Activated CD8-positive, alpha-beta memory T cell treated with anti-CD3 and anti-CD28 coated beads, Interleukin-2, amount 10 ng/mL, durations not matched to agents 7 days and 5 days (primary cell): ENCODE measurements at places on chromosomes 5 and 9. TPM values are rescaled to one million over a fixed set of nuclear protein-coding genes. Genes with fewer than 3 reads are reported as not detected.

The PDCD1LG2 gene
- 1.5 TPM for total RNA-seq

DNA sequence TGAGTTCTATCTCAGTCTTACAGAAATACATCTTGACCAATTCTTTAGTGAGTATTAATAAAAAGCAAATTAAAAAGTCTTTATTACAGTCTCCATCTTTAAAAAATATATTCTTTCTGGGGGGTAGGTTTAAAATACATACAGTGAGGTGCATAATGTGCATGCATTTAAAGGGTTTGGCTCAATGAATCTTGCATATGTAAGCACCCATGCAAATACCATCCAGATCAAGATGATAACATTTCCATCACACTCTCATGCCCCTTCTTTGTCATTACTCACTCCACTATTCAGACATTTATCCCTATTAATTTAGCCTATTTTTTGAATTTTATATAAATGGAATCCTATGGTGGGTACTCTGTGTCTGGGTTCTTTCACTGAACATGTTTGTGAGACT, 113.0 kb downstream of the APBA1 start:
- no peak for DNase-seq
- peaks cover 19% of the 10 kb centered on the region for H3K27me3 ChIP-seq
- H3K36me3 ChIP-seq, result no peaks in the 10 kb centered on the region
- no peaks in the 10 kb centered on the region for H3K4me1 ChIP-seq
- H3K4me3 ChIP-seq, result no peak overlapping the region
- no peak overlapping the region for H3K27ac ChIP-seq

GRCh38 chr5:180467028-180467975, 26.9 kb upstream of the CNOT6 start:
- DNase-seq, result no peak
- H3K27ac ChIP-seq, result no peak overlapping the region
- H3K36me3 ChIP-seq, result no peaks in the 10 kb centered on the region
- H3K4me1 ChIP-seq, result no peaks in the 10 kb centered on the region
- H3K4me3 ChIP-seq, result no peak overlapping the region
- H3K27me3 ChIP-seq, result peaks cover 14% of the 10 kb centered on the region

- H3K27ac ChIP-seq, result no peak overlapping the region
- no peaks in the 10 kb centered on the region for H3K4me1 ChIP-seq
- H3K27me3 ChIP-seq, result no peaks in the 10 kb centered on the region
- no peak overlapping the region for H3K4me3 ChIP-seq
- no peak for DNase-seq
These were observed 982.5 kb downstream of the MAT2B start for GRCh38 chr5:164487939-164488338.

The REEP2 gene
- 5.4 TPM for total RNA-seq

DNA sequence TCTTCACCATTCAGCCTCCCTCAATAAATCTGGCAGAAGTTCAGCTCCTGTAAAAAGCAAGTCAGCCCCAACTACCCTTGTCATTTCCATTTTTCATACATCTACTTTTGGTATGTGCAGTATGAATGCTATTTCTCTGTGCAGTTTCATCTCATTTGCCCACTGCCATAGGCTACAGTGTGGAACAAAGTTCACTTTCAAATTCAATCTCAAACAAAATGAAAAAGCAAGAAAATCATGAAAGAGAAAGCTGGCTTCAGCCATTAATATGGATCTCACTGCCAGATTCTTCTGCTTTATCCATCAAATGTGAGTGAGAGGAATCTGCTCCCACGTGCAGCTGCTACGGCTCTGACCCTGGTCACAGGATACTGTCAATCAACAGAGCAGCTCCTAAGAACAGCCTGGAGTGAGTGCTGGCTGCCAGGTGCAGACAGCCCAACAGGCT, 494.2 kb downstream of the ZNF608 start:
- DNase-seq, result no peak
- H3K27me3 ChIP-seq, result no peaks in the 10 kb centered on the region
- H3K36me3 ChIP-seq, result no peaks in the 10 kb centered on the region
- H3K4me1 ChIP-seq, result no peaks in the 10 kb centered on the region

- H3K27ac ChIP-seq, result no peak overlapping the region
- H3K36me3 ChIP-seq, result no peaks in the 10 kb centered on the region
- no peak for DNase-seq
- H3K27me3 ChIP-seq, result peaks cover 9% of the 10 kb centered on the region
These were observed 27.8 kb upstream of the ARAP3 start for GRCh38 chr5:141709699-141710267.

GRCh38 chr9:8168916-8169438, 369.4 kb upstream of the DMAC1 start:
- peaks cover 2% of the 10 kb centered on the region for H3K36me3 ChIP-seq
- DNase-seq, result no peak
- H3K27ac ChIP-seq, result no peak overlapping the region
- H3K4me3 ChIP-seq, result no peak overlapping the region
- H3K4me1 ChIP-seq, result no peaks in the 10 kb centered on the region
- peaks cover 5% of the 10 kb centered on the region for H3K27me3 ChIP-seq

The DND1 gene
- 2.9 TPM for total RNA-seq

The FGD3 gene
- 91.2 TPM for total RNA-seq

GRCh38 chr9:35422346-35422745, 67.6 kb upstream of the RUSC2 start:
- no peak overlapping the region for H3K27ac ChIP-seq
- peaks cover 58% of the 10 kb centered on the region for H3K27me3 ChIP-seq
- no peaks in the 10 kb centered on the region for H3K36me3 ChIP-seq
- no peak overlapping the region for H3K4me3 ChIP-seq

- peaks cover 4% of the 10 kb centered on the region for H3K27me3 ChIP-seq
- peak overlapping the region; percentile 76 for H3K27ac ChIP-seq
- H3K4me1 ChIP-seq, result peaks cover 45% of the 10 kb centered on the region
These were observed 311.4 kb downstream of the TLE4 start for GRCh38 chr9:79883073-79883645.

The CKMT2 gene
- not detected for total RNA-seq

DNA sequence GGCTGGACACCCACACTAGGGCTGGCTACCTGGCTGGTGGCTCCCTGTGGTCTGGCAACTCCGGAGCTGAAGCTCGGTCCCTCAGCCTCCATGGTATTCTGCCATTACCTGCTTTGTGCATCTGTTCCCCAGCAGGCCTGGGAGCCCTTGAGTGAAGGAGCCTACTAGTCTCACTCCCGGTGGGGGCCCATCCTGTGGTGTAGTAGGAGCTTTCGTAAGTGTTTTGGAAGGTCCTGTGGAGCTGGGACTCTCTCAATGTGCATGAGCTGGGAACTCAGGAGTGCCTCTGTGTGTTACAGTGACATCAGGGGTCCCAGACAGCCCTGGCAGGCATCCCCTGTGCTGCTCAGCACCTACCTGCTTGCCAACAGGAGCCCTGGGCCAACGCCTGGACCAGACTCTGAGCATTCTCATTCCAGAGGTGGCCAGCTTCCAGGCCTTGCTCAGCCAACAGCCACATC, 267.1 kb downstream of the GADD45G start:
- H3K4me1 ChIP-seq, result no peaks in the 10 kb centered on the region
- no peaks in the 10 kb centered on the region for H3K27me3 ChIP-seq
- peak; percentile 26 for DNase-seq
- H3K27ac ChIP-seq, result no peak overlapping the region
- H3K36me3 ChIP-seq, result no peaks in the 10 kb centered on the region

- DNase-seq, result no peak
- H3K4me1 ChIP-seq, result no peaks in the 10 kb centered on the region
- H3K36me3 ChIP-seq, result no peaks in the 10 kb centered on the region
- no peak overlapping the region for H3K27ac ChIP-seq
- no peak overlapping the region for H3K4me3 ChIP-seq
- H3K27me3 ChIP-seq, result no peaks in the 10 kb centered on the region
These were observed 45.3 kb upstream of the ISOC1 start for GRCh38 chr5:129049126-129049799.

The SLC2A8 gene
- 26.0 TPM for total RNA-seq

DNA sequence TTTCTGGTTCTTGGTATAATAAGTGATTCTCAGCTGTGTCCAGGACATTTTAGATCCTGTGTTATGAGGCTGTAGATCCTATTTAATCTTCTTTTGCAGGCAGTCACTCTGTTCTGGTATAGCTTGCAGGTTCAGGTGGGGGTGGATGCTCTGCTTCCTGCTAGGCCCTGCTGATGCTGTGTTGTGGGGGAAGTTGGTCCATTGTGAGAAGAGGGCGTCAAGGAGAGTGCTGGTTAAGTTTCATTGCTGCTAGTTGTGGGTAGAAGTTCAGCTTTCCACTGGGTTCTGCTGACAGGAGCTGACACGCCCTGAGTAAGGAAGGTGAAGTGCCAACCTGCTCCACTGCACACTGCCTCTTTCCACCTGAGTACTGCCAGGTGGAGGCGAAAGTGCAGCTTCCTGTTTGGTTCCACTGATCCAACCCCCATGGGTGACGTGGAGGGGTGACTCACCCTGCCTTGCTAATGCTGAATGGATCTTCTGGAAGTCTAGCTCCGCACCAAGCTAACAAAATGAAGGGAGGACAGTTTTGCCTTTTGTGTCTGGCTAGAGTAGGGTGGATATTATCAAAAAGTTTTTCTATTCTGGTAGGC, 16.3 kb downstream of the NMRK1 start:
- peaks cover 18% of the 10 kb centered on the region for H3K4me1 ChIP-seq
- no peaks in the 10 kb centered on the region for H3K27me3 ChIP-seq
- peak; percentile 66 for DNase-seq
- peak overlapping the region; percentile 66 for H3K27ac ChIP-seq
- H3K36me3 ChIP-seq, result peaks cover 26% of the 10 kb centered on the region

- H3K4me1 ChIP-seq, result peaks cover 62% of the 10 kb centered on the region
- H3K27ac ChIP-seq, result no peak overlapping the region
- H3K4me3 ChIP-seq, result no peak overlapping the region
- DNase-seq, result no peak
These were observed 43.9 kb downstream of the OSTF1 start for GRCh38 chr9:75132244-75132643.

GRCh38 chr5:149664666-149665415, 65.3 kb upstream of the PPARGC1B start:
- H3K4me3 ChIP-seq, result no peak overlapping the region
- no peaks in the 10 kb centered on the region for H3K36me3 ChIP-seq
- H3K4me1 ChIP-seq, result peaks cover 2% of the 10 kb centered on the region
- H3K27me3 ChIP-seq, result peaks cover 11% of the 10 kb centered on the region

- H3K27ac ChIP-seq, result no peak overlapping the region
- peaks cover 5% of the 10 kb centered on the region for H3K27me3 ChIP-seq
- H3K4me1 ChIP-seq, result no peaks in the 10 kb centered on the region
- H3K36me3 ChIP-seq, result no peaks in the 10 kb centered on the region
These were observed 59.0 kb upstream of the BARX1 start for GRCh38 chr9:94014066-94014654.

- no peak overlapping the region for H3K4me3 ChIP-seq
- no peak overlapping the region for H3K27ac ChIP-seq
- no peaks in the 10 kb centered on the region for H3K36me3 ChIP-seq
- no peaks in the 10 kb centered on the region for H3K27me3 ChIP-seq
- DNase-seq, result no peak
These were observed 120.6 kb downstream of the TTLL11 start for GRCh38 chr9:121972501-121972981.
